ENCODE measurements at places on chromosomes 6 and 20.

DNA sequence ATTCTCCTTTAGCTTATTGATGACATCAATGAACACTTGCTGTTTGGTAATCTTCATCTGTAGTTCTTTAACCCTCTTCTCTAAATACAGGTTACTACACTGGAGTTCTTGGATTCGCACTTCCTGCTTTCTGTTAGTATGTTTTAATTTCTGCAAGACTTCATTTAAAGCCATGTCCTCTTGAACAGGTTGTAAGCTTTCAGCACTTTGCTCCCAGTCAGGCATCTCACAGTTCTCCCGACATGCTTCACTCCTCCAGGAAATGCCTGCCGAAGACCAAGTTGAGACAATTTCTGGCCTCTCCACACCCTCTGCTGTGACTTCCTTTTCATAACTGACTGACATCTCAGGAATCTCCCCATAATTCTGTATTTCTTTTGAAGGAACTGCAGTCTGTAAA is 15.8 kb downstream of the CAGE1 start:
- DNase-seq: no peak

DNA sequence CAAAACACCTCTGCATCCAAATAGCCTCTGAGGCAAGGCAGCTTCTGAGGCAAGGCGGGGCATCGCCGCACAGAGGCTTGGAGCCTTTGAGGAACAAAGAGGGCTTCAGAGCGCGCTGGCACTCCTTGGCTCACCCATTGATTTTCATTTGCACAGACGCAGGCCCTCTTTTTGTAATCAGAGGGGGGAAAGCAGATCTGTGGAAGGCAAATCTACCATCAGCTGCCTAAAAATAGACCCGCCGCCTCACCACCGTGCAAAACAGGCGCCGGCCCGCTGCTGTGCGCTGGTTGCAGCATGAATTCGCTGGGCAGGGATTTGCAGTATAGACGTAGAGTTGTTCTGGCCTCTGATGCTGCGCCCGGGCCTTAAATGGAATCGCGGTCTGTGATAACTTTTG is 69.9 kb upstream of the STMND1 start:
- DNase-seq: no peak

DNA sequence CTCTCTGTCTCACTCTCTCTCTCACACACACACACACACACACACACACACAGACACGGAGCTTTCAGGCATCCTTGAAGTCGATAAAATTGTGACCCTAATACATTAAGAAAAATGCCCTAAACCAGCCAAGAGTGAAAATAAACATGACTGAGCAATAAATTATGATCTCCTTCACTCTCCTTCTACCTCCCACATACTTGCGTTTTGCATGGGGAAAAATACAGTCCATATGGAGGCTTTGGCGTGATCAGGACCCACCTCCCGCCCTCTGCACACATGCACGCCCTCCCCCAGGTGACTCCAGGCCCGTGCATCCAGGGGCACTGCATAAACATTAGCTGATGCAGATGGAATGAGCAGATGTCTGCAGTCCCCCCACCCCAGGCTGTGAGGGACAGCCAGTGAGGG is 114.2 kb upstream of the JARID2 start:
- DNase-seq: no peak

- no peak for DNase-seq
Observed at GRCh38 chr6:158160932-158161539, 7.0 kb downstream of the SERAC1 start.

- DNase-seq: no peak
Observed at GRCh38 chr6:165637586-165637985, 25.5 kb downstream of the PDE10A start.

DNA sequence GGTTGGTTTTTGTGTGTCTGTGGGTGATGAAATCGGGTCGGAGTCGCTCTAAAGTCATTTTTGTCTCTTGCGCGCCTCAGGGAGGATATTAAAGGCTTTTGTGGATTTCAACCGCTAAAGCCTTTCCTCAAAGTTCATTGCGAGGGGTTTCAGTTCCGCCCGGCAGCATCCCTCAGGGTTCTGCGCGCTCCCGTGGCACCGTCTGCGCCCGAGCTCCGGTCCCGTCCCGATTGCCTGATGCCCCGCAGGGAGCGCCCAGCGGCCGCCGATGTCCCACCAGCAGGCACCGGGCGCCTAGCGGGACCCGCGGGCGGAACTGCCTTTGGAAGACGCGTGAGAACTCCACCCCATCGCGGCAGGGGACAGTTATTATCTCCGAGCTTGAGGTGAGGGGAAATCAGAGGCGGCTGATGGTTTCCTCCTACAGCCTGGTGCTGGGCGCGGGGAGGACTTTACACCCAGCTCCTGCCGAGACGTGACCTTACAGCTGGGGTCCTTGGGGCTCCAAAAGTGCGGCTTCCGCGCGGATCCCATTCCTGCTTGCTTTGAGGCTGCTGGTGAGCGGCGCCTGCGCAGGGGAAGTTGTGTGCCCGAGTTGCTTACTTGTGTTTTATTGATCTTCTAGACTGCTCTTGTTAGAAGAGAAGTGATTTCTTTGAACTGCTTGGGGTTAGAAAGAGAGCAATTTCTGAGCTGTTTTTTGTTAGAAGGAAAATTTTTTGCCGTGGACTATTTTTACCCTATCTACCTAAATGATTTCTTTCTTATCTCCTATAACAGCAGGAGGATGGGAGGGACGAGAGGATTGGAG is 27.1 kb downstream of the ULBP1 start:
- DNase-seq: no peak

GRCh38 chr6:45047573-45047972 is 280.6 kb upstream of the RUNX2 start:
- DNase-seq: no peak

DNA sequence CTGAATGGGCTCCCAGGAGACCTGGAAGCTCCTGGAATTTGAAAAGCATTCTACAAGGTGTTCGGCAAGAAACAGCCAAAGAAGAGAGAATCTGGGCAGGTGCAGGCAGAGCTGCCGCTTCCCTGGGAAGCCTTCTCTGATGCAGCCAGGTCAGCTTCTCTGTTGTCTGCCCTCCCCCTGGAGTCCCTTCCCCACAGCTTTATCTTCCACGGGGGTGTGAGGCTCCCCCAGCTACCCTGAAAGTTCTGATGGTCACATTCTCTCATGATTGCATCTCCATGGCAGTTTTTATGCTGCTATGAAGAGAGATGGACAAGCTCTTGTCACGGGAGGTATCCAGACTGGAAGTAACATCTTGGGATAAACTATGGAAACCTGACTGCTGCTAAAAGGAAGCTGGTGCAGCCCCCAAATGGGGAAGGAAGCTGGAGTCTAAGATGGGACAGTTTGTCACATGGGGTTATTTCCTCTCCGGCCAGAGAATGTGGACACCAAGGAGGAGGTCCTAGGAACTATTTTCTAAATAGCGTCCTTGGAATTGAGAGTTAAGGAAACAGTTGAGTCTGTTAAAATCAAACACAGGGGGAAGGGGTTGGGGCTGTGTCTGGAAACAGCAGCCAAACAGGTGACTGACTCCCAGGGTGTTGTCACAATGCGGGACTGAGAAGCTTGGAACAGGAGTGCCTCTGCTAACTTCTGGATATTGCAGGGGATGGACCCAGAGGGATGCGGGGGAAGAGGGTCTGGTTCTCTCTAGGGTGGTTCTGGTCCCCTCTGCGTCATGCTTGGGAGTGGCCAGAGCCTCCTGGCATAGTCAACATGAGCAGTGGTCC is 91.1 kb downstream of the ASXL1 start:
- no peak for DNase-seq

DNA sequence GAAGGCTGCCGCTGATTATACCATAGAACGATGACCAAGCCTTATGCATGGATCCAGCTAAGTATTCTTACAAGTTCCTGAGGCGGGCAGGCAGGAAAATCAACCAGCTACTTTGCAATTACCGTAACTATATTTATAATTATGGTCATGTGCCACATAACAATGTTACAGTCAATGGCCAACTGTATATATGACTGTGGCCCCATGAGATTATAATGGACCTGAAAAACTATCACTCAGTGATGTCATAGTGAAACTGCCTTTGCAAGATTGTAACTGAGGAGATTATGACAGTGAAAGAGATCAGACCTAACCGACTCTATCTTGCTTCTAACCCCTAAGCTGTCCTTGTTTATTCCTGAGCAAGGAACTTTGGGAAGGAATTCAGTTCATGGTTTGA is 33.1 kb upstream of the FAM135A start:
- DNase-seq: no peak

DNA sequence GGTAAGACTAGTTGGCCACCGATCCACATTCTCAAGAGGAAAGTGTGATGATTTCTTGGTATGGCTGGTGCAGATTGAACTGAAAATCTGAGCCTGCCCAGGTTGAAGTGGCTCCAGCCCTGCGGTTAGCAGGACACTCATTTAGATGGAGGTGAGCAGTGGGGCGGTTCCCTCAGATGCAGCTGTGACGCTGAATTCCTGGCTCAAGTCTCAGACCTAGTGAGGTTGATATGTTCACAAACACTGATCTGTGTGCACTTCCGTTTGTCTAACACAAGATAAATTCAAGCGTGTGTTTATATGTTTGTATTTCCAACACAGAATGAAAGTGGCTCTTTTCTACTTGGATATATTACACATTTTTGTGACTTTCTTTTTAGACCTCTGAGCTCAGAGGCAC is 83.4 kb upstream of the FRMD1 start:
- DNase-seq: no peak

DNA sequence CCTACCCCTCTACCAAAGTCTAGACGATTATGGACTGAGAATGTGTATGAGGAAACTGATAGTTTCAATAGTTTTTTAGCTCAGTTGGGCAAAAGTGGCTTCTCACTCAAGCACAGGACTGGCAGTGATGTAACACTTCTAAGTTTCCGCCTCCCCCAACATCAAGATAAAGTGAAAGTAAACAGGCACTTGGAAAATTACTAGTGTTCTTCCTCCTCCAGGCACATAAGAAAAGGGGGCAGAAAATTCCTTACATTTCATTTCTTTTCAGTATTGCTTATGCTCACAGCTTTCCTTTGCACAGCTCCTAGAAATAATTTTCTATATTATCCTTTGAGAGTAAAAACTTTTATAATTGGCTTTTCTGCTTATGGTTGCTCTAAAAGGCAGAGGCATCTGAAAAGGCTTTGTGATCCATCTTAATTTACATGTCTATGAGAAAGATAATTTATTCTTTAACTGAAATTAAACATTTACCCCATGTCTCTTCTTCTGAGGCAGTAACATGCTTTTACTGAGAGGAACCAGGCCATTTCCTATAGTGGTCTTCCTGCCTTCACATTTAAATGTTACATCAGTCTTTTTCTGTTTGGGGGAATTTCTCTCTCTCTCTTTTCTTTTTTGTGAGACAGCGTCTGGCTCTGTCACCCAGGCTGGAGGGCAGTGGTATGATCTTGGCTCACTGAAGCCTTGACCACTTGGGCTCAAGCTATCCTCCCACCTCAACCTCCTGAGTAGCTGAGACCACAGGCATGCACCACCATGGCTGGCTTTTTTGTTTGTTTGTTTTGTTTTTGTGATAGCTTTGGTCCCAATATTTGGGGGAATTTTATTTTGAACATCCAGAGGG is 65.0 kb upstream of the EEF1A1 start:
- peak; percentile 6 for DNase-seq

- DNase-seq: no peak
Observed at GRCh38 chr20:48187851-48188250, 402.6 kb upstream of the SULF2 start.

- DNase-seq: no peak
Observed at GRCh38 chr20:41166201-41167117, 29.1 kb downstream of the PLCG1 start.

DNA sequence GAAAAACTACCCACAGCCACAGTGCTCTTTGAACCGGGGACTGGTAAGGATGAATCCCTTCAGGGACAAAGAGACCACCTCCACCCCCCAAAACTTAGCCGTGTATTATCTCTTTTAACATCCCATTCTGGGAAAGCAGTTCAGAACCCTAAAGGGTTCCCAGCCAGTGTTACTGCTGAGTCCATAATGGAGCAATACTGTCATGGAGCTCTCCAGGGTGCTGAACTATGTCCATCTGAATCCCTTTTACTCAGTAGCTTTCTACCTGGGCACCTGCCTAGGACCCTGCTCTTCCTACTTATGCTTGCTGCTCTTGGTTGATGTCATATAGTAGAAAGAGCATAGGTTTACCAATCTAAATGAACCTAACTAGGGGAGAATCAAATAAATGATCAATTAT is 22.3 kb upstream of the SAYSD1 start:
- DNase-seq: no peak

- DNase-seq: no peak
Observed at GRCh38 chr6:125802943-125803377, 12.2 kb downstream of the NCOA7 start.
